Stimulated activated CD4-positive, alpha-beta T cell treated with anti-CD3 and anti-CD28 coated beads, Interleukin-4, amount 100 ng/mL, for 1 hour (primary cell): ENCODE measurements at places on chromosomes 11 and 22.

DNA sequence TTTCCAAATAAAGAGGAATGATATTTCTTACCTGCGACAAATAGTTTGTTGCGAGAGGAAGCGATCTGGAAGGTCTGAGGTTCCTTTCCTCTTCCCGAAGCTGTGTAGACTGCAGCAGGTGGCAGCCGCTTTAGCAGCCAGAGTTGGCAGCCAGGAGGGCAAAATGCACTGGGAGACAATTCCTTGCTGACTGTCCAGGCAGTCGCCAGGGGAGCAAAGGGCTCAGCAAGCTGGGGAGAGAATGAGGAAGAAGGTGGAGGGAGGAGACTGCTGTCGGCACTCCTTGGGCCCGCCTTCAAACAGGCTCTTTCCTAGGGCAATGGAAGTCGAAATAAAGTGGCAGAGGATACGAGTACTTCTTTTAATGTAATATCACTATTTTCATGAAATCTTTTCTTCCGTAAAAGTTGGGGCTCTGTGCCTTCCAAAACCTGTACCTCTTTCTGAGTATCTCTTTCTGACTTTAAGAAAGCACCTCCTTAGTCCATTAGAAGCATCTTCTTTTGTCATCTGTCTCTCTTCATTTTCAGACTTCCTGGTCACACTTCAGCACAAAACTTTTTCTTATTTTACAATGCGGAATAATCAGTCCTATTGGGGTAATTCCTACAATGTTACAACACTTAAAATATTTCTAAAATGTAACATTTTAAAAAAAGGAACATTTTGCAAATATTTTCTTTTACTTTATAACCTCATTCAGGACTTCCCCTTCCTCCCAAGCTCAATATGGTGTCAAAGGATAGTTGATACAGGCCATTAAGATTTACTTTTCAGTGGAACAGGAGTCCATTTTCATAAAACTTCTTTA is at the start of gene IL18:
Gene IL18 (minus strand): TSS at position 220 of the 811 bp plus-strand sequence. CDS start 9,041 bp downstream, outside the sequence.
- no peak for DNase-seq

DNA sequence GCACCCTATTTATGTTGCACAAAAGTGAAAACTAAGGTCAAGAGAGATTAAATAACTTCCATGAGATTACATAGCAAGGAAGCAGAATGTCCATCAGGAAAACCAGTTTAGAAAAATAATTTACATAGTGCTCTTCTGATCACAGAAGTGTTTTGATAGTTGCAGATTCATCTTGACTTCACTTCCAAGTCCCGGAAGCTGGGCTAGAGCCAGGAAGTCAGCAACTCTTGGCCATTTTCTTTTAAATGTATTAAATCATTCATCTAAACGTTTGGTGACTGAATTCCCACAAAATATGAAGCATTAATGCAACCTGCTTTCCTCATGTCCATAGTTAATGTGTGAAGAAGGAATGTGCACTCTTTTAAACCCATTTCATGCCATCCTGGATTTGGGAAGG is 29.7 kb downstream of the APLP2 start:
- no peak for DNase-seq

DNA sequence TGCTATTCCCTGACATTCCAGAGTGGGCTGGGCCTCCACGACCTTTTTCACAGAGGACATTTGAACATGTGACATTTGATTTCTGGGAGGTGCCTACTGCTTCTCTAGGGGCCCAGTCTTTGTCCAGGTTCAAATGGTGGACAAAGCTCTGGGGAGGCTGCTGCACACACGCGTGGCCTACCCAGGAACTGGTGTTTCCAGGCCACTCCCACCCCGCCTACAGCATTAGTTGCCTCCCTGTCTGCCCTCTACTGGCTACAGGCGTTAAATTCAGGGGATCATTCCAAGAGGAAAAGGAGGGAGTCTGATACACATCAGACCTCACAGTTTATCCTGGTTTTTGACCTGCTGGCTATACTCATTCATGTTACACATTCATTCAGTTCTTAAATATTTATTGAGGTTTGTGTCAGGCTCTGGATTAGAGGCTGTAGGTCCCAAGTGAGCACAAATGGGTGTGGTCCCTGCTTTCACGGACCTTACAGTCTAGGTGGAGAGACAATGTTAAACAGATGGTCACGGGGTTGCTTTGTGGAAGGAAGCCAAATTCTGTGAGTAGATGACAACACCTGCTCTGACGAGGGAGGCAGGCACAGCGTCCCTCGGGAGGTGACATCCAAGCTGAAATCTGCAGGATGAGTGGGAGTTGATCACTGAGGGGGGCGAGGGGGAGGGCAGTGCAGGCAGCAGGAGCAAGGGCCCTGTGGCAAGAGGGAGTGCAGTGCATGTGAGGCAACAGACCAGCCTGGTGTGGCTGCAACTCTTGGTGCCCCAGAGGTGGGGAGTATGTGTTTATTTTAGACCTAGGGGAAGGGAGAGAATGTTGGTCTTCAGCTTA is 11.8 kb downstream of the TUB start:
- DNase-seq, result peak; percentile 44

GRCh38 chr11:104011044-104011443 is 25.4 kb upstream of the DDI1 start:
- no peak for DNase-seq

DNA sequence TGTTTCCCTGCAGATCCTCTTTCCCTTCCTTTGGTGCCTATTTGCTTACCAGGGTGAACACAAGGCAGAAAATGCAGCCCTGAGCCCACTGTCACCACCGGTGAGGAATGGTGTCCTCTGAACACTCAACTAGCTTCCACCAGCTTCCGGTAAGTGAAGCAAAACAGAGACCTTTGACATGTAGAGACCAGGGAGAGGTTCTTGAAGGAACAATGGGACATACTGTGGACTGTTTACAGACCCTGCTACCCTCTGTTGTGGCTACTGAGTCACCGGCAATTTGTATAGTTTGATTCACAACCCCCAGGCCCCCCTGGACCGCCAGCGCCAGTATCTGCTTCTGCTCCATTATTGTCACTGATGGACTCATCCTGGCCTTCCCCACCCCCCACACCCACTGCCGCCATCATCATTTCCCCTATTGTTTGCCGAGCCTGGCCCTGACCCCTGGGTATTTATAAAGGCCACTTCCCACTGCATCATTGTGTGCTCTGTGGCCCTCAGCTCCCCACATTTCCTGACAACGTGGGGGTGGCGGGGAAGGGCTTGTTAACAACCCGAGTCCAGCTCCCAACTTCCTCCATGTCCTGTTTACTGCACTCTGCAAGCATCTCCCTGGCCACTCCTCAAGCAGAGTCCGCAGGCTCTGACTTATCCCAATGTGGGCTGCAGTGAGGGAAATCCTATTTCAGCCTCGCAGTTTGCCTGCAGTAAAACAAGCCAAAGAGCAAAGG is 252.9 kb downstream of the ETS1 start:
- no peak for DNase-seq

GRCh38 chr11:71164186-71164585 is 88.2 kb downstream of the SHANK2 start:
- no peak for DNase-seq
